ENCODE measurements at places on chromosomes 13 and 19.

DNA sequence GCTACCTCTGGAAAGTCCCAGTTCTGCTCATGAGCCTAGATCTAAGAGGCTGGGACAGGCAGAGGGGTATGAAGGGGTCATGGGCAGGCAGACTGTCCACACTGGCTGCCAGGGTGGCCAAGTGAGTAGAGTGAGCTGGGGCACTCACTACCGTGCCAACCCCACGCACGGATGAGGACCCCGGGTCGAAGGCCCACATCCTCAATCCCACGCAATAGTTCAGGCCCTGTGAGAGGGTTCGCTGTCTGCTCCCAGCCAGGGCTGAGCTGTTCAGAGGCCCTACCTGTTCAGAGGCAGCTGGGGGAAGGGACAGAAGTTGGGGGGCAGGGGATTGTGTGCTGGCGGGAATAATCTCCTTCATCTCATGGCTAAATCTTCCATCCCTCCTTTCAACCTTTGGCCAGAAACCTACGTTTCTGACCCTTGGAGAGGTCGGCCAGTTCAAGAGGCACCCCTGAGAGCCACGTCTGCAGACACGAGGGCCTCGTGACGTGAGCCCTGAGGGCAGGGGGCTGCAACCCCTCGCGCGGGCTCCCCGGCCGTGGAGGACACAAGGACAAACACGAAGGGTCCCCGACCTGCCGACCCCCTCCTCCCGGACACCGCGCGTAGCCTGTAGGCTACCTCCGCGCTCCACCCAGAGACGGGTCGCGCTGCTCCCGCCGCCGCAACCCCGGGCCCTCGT is 1.0 kb upstream of the RPS5 start:
- no peak for DNase-seq

GRCh38 chr19:18153556-18154134 is 682 bp downstream of the PIK3R2 start:
- DNase-seq: no peak

DNA sequence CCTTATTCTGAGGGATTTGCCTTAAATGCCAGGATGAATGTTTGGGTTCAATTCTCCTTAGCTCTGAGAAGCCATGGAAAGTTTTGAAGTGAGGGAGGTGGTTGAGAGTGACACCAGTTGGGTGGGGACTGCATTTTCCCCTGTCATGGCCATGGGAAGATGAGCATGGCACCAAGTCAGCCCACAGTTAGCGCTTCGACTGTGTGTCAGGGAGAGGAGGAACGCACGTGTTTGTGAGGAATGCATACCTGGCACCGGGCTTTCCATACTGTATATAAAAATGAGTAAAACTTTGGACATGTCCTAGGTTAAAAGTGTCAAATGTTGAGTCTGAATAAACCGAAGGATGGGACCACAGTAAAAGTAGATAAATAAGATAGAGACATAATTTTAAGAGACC is 187.5 kb upstream of the KL start:
- DNase-seq: no peak

DNA sequence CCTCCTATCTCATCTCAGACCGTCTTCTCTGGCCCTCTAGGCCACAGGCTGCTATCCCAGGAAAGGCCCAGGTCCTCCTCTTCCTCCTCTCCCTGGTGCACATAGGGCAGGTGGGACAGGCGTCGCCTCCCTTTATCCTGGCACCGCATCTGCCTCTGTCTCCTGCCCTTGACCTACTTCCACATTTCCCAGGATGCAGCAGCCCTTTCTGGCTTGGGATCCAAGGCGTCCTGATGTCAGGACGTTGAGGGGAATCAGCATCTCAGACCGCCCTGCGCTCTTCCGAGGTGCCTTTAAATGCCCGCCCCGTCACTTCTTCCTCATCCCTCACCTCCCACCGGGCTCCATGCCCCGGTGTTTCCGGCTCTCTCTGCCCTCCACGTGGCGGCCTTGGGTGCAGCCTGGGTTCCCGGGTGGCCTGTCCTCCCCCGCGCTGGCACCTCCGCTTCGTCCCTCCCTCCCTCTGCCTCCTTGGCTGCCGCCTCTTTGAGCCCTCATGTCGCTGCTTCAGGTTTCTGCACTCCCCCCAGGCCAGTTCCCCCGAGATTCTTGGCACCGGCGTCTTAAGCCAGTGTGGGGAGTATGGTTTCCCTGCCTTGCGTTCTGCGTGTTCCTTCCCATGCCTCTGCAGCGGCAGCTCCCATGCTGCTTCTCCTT is 66.3 kb downstream of the KDM4B start:
- DNase-seq: no peak

- no peak for DNase-seq
Observed at GRCh38 chr13:47372751-47373150, 475.9 kb upstream of the HTR2A start.

DNA sequence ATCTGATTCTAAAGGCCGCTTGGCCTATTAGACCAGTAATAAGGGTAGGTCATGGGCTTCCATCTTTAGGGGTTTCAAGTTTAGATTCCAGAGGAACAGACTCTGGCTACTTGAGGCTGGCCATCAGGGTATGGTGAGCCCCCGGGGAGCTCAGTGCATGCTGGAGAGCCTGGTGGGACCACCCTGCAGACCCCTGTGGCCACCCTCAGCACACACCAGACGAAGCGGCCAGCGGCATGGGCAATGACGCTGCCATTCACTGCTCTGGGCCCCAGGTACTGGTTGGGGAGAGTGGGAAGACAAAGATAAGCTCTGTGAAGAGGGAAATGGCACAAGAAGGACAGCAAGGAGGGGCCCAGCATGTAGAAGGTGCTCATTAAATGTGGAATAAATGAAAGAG is 98.8 kb upstream of the SLC15A1 start:
- DNase-seq: no peak

DNA sequence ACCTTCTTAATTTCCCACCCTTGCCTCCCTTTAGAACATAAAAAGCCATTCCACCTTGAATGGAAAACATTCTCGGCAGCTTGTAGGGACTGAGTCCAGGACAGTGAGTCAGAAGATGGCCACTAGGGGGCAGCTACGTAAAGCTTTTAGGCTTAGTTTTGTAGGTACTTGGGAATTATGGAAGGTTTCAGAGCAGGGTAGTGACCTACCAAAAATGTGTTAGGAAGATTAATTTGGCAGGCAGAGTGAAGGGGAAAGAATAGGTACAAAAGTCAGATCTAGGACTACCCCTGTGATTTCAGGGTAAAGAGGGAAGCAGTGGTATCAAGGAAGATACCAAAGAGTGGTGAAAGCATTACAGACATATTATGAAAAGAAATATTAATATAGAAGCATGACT is 198.4 kb downstream of the NDFIP2 start:
- peak; percentile 40 for DNase-seq

- DNase-seq: no peak
Observed at GRCh38 chr19:38506375-38506722, 72.9 kb downstream of the RYR1 start.

DNA sequence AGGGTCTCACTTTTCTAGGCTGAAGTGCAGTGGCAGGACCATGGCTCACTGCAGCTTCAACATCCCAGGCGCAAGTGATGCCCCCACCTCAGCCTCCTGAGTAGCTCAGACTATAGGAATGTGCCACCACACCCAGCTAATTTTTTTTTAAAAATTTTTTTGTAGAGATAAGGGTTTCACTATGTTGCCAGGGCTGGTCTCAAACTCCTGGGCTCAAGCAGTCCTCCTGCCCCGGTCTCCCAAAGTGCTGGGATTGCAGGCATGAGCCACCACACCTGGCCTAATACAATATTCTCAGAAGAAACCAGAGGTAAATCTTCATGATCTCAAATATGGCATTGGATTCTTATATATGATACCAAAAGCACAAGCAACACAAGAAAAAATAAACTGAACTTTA is 47.7 kb downstream of the FLT1 start:
- no peak for DNase-seq

GRCh38 chr19:46406976-46407375 is 6.4 kb downstream of the CCDC8 start:
- DNase-seq: peak; percentile 59

DNA sequence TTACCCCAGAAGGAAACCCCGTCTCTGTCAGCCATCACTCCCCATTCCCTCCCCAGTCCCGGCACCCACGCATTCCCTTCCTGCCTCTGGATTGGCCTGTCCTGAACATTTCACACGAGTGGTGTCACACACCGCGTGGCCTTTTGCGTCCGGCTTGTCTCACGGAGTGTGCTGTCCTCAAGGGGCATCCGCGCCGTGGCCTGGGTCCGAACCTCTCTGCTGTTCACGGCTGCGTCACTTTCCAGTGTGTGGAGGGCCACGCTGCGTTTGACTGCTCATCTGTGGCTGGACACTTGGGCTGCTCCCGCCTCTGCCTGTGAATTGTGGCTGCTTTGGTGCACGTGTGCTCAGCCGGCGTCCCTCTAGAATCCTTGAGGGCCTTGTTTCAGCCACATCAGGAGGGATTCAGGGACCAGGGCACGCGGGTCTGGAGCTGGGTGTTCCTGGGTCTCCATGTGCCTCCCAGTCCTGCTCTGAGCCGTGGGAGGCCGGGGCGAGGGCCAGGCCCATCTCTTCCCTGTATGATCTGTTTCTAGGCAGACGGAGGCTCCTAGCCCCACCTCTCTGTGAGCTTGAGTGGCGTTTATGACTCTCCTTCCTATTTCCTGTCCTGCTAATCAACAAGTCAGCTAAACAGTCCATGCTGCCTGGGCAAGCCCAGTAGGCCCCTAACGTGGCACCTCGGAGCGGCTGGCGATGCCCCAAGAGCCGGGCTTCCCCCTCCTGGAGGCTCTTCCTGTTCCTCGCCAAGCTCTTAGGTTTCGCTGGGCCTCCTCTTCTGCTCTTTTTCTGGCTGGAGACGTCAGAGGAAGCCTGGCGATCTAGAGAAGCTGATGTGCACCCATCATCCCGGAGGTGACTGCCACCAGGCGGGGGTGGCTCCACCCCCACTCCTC is 8.1 kb downstream of the STK11 start:
- DNase-seq: no peak

DNA sequence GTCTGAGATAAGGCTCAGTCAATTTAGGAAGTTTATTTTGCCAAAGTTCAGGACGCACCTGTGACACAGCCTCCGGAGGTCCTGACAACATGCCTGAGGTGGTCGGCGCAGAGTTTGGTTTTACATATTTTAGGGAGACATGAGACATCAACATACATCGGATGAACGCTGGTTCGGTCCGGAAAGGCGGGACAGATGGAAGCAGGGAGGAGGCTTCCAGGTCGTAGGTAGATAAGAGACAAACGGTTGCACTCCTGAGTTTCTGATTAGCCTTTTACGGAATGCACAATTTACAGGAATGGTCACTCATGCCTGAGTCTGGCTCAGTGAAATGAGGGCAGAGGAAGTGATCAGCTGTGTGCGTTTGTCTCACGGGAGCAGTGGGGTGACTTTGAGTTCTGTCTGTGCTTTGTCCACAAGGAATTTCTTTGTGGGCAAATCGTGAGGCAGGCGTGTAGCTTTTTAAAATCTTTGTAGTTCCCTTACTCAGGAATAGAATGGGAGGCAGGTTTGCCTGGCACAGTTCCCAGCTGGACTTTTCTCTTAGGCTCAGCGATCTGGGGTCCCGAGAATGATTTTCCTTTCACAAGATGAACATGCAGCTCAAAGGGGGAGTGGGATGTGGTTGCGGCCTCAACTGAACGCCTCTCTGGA is 36.2 kb downstream of the C13orf46 start:
- DNase-seq: no peak

GRCh38 chr19:8158411-8159074 is 9.2 kb upstream of the FBN3 start:
- peak; percentile 77 for DNase-seq

DNA sequence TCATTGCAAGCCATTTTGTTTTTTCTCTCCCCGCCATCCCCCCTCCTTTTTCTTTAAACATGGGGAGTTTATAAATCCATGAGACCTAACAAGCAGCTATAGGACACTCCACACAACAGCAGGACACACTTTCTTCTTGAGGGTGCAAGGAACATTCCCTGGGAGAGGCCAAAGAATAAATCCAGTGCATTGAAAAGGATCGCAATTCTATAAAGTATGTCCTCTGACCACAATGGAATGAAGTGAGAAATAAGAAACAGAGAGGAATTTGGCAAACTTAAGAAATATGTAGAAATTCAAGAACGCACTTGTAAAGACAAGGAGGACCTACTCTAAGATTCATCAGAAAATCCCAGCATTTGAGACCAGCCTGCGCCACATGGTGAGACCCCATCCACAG is 11.9 kb downstream of the KLF2 start:
- no peak for DNase-seq

DNA sequence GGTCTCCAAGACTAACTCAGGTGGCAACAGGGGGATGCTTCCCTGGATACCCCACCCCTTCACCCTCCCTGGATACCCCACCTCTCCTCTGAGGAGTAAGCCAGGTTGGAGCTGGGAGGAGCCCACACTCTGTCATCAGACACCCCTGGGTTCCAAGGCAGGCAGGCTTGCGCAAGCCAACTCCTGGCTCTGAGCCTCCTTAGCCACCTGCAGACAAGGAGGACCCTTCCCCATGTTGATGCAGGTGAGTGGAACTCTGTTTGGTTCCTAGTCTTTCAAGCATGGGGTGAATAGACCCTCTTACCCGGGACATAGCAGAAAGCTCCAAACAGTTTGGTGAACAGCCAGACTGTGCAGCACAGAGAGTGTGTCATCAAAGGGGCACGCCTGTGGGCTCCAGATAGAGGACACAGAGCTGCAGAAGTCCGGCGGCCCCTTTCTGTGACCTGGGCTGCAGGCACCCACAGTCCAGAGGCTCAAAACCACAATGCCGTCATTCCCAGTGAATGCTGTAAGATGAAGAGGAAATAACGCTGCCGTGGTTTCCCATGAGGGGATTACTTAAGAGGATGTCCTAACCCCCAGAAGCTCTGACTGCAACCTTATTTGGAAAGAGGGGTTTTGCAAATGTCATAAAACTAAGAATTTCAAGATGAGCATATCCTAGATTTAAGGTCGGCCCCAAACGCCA is 12.1 kb upstream of the HAS1 start:
- DNase-seq: no peak

DNA sequence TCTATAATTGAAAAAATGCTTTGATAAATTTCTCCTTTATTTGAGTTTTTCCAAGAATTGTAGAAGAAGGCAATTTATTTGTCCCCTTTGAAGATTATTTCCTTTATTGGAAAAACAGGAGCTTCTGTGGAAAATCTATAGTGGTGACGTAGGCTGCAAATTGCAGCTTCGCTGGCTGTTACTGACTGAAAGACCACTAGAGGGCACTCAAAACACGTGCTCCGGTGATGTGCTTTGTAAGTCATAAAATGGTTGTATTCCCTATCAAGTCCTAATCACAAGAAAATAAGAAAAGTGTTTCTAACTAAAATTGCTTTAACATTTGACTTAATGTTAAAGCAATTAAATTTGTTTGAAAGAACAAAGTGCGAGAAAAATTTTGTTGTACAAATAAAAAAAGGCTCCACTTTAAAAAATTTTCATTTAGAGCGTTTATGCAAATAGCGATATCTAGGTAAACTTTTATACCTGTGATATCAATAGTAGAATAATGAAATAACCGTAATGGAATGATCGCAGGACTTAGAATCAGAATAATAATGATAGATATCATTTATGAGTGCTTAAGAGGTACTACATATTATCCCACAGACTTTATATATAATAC is 638.2 kb upstream of the SPRY2 start:
- DNase-seq: no peak
